SK-N-SH (cell line): ENCODE measurements at places on chromosomes 11 and 22. TPM values are rescaled to one million over a fixed set of nuclear protein-coding genes. Genes with fewer than 3 reads are reported as not detected.

KCNK4 gene
- polyA plus RNA-seq = 0.13 and 0.16 TPM in 2 replicates

POTEH gene
- polyA plus RNA-seq = 1.3 TPM in 2 replicates

DBX1 gene
- not detected in 2 replicates for polyA plus RNA-seq

INS gene
- not detected in 2 replicates for polyA plus RNA-seq

OR52I1 gene
- not detected in 2 replicates for polyA plus RNA-seq

LARGE2 gene
- 1.4 and 2.4 TPM in 2 replicates for polyA plus RNA-seq

MAPK8IP2 gene
- 2.3 and 2.7 TPM in 2 replicates for polyA plus RNA-seq

TPP1 gene
- 94.0 and 105 TPM in 2 replicates for polyA plus RNA-seq

CATSPERZ gene
- 0.54 and 0.67 TPM in 2 replicates for polyA plus RNA-seq
